ENCODE measurements at places on chromosomes 12 and 14.

DNA sequence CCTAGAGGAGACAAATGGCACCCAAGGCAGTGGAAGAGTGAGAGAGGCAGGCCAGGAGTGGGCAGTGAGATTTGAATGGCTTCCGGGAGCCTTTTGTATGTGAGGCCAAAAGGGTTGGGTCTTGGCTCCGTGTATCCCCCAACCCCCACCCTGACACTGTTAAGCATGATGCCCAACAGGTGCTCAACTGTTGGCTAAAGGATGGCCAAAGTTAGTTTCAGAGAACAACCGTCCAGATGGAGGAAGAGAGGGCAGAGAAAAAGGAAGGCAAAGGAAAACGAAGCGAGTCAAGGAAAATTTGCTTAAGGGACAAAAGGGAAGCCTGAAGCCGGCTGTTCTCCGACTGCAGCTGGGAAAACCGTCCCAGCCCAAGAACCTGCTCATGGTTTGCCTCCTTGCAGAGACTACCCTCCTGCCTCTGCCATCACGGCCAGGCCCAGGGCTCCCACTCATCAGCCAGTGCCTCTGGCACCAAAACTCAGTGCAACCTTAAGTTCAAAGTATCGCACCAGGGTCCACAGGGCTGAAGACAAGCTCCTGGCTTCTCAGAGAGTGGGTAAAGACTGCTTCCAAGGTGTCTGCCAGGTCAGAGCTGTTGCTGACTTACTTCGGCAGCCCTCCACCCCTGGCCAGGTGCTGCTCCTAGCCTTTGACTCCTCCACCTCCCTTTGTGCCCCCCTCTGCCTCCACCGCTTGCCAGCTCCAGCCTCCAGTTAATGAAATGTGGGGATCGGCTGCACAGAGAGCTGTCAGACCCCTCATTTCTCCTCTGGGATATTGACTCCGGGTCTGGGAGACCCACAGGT lies 4.2 kb upstream of the C1QL4 start:
- no peak for DNase-seq

GRCh38 chr12:91892081-91892855 lies 253.4 kb downstream of the BTG1 start:
- no peak for DNase-seq

GRCh38 chr12:122875590-122876220 lies 20.2 kb downstream of the VPS37B start:
- no peak for DNase-seq

DNA sequence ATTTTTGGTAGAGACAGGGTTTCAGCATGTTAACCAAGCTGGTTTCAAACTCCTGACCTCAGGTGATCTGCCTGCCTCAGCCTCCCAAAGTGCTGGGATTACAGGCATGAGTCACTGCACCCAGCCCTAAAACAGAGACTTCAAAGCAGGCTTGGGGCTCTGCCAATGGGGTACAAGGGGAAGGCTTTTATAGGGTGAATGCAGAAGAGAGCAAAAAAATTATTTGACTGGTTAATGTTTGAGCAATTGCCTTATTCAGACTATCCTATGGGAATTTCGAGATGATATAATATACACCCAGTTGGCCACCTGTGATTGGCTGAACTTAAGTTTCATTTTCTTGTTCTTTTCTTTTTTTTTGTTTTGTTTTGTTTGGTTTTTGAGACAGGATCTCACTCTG lies 31.5 kb upstream of the ACTN1 start:
- no peak for DNase-seq

GRCh38 chr14:50022661-50023060 lies 93.7 kb downstream of the VCPKMT start:
- DNase-seq = no peak

DNA sequence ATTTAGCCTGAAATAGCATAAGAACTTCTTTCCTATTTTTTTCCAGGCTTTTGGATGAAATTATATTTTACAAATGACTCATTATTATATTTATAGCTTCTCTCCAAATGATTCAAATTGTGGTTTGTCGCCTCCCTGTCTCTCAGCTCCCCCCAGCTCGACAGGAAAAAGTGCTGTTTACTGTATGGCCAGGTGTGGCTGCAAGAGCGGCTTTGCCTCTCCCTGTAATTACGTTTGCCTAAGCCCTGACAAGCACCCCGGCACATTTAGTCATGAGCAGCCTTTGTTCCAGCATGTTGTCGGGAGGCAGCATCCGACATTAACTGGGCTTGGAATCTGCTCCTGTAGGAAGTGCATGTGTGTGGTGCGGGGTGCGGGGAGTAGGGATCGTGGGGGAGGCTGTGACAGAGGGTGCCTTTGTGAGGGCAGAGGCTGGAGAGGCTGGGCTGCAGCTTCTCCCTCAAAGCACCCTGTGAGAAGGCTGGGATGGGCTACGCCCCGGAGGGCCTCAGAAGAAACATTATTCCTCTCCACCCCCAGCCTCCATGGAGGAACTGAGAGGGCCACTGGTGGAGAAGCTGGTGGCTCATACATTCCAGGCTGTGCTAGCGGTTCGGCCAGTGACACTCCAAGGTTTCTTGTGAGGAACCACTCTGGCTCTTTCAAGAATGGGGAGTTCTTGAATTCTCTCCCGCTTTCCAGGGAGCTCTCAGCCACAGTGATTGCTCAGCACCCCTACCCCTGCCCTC lies 42.1 kb upstream of the CTDSP2 start:
- no peak for DNase-seq

- no peak for DNase-seq
Measured at GRCh38 chr12:105235281-105235731, 668 bp downstream of the APPL2 start.

DNA sequence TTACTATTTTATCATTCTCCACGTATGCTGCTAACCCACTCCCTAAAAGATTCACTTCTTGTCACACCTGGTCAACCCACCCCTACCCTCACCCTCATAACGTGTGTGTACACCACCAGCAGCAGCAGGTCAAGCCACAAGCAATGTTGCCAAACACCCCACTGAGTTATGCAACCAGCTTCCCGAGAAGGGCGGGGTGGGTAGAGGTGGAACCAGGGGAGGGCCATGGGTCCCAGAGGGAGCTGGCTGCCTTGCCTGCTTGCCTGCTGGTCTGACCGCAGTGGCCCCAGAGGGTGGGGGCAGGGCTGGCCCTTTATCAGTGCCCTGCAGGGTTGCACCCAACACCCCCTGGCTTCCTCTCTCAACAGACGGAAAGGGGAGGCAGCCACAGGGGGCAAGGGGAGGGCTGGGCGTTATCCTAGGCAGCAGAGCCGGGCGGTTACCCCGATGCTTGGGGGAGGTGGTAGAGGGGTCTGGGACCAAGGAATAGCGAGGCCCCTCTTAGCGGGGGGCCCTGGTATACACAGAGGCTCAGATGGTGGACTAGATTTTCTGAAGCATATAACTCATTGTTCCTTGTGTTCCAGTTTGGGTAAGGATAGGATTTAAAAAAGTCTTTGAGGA lies 3.5 kb upstream of the NFE2 start:
- peak; percentile 44 for DNase-seq

GRCh38 chr14:90547968-90548367 lies 151.1 kb downstream of the CALM1 start:
- DNase-seq = no peak

- DNase-seq = peak; percentile 36
Measured at GRCh38 chr12:104957719-104958000, 430 bp downstream of the SLC41A2 start.

GRCh38 chr12:48817873-48818830 lies at the start of gene CACNB3:
Gene CACNB3 (plus strand): TSS chr12:48818496. CDS start chr12:48818930, 434 bp downstream.
- DNase-seq = peak; percentile 67

DNA sequence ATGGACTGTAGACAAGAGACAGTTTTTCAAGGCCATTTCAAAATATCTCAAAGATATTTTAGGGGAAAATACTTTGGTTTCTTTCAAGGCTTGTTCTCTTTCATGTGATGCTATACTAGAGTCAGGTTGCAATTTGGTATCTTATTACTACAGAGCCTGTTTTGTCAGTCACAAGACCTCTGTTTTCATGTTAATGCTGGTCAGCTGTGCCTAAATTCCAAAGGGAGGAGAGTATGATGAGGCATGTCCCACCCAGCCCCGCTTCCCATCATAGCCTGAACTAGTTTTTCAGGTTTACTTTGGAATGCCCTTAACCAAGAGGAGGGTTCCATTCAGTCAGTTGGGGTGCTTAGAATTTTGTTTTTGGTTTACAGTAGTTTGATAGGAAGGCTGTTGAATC lies 52.6 kb downstream of the GPHB5 start:
- no peak for DNase-seq

DNA sequence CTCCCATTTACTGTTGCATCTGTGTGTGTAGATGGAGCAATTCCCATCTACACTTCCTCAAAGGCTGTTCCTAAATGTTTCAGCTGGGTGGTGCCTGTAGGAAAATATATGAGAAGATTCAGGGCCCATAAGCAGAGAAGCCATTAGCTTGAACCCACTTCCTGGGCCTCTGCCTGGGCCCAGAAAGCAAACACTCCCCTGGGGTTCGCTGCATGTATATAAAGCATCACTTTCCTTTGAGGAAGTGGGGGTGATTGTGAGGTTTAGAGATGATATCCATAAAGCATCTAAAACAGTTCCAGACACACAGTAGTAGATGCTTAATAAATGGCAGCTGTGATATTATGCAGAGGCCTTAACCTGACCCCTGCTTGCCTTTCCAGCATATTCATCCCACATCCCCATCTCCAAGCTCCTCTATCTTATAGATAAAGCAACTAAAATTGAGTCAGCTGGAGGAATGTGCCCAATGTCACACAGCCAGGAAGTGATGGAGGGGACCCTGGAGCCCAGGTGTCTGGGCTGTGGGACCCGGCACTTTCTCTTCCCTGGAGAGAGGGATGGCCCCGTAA lies 280.0 kb upstream of the CRY1 start:
- DNase-seq = no peak

- DNase-seq = no peak
Measured at GRCh38 chr12:52950553-52950952, 1.6 kb downstream of the KRT18 start.

GRCh38 chr12:48996794-48997718 lies 2.1 kb downstream of the DDN start:
- peak; percentile 68 for DNase-seq

DNA sequence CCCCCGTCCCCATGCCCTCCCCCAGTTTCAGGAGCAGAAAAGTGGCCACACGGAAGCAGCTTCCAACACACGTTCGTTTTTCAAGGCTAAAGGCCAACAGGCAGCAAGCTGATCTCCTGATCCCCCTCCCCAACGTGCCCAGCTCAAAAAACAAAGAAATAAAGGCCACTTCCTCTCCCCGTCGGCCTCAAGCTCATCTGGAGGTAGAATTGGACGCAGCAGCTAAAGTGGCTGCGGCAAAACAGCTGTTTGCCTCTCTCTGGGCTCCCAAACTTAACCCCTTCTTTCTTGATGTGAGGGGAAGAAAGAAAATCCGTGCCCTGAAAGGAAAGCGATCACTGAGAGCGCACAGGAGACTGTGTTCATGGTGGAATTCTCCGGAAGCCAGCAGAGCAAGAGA lies 66.3 kb downstream of the SCARB1 start:
- DNase-seq = no peak

DNA sequence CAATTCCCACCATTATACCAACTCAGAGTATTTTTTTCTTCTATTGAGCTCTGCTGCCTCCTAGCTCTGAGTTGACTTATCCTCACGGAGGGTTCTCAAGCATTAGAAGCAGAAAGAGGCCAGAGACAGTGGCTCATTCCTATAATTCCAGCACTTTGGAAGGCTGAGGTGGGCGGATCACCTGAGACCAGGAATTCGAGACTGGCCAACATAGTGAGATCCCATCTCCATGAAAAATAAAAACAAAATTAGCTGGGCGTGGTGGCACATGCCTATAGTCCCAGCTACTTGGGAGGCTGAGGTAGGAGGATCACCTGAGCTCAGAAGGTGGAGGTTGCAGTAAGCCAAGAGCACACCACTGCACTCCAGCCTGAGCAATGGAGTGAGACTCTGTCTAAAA lies 21.0 kb downstream of the HPD start:
- DNase-seq = no peak

DNA sequence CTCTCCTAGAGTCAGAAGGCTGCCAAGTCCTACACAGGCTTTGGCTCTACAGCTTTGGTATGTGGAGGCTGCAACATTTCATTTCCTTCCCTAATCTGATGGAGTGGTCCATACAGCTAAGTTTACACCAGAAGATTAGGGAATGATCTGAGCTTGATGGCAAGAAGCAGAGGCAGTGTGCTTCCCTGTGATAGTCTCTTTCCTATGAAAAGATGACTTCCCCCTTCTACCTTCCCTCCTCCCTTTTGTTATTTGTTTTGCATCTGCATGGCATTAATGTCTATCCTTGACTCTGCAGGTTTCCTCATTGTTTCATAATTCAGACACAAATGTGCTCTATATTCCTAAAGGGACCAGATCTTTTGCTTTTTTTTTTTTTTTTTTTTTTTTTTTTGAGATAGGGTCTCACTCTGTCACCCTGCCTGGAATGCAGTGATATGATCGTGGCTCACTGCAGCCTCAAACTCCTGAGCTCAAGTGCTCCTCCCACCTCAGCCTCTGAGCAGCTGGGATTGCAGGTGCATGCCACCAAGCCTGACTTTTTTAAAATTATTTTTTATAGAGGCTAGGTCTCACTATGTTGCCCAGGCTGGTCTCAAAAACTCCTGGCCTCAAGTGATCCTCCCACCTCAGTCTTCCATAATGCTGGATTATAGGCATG lies 76.3 kb downstream of the GRIP1 start:
- DNase-seq = no peak

GRCh38 chr12:50936821-50937530 lies 15.4 kb upstream of the HIGD1C start:
- DNase-seq = no peak

GRCh38 chr12:57213058-57213715 lies 3.4 kb upstream of the NXPH4 start:
- DNase-seq = peak; percentile 89

DNA sequence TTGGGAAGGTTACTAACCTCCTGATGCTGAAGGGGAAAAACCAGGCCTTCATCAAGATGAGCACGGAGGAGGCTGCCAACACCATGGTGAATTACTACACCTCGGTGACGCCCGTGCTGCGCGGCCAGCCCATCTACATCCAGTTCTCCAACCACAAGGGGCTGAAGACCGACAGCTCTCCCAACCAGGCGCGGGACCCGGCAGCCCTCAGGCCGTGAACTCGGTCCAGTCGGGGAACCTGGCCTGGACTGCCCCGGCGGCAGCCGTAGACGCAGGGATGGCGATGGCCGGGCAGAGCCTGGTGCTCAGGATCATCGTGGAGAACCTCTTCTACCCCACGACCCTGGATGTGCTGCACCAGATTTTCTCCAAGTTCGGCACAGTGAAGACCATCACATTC lies 133.0 kb upstream of the FUT8 start:
- DNase-seq = no peak

DNA sequence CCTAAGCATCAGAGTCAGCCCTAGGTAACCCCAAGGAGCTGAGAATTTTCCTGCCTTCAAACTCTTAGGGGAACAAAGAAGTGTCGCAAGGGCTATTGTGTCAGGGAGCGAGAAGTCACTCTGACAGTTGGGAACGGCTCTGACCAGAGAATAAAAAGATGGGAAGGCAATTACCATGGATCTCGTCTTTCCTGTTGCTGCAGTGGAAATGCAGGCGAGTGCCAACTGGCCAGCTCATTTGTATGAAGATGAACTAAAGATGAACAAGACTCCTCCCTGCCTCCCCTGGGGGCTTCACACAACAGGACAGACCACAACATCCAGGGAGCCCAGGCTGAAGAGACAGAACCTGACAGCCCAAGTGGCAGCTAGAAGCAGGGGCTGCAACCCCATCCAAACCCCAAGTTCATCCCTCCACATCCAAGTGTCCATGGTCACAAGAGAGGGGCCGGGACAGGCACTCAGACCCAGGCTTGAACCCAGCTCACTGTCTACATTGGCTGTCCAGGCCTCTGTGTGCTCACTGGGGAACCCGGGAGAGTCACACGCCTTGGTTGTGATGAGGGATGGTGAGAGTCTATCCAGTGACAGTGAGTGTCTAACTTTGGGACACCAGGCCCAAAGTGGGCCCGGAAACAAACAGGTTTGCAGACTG lies 322.4 kb downstream of the BCL11B start:
- no peak for DNase-seq

Data from CD4-positive, alpha-beta T cell treated with Interferon alpha-2 for 1 hour (primary cell).